T-cell (primary cell): ENCODE measurements at places on chromosomes 7 and 10.

DNA sequence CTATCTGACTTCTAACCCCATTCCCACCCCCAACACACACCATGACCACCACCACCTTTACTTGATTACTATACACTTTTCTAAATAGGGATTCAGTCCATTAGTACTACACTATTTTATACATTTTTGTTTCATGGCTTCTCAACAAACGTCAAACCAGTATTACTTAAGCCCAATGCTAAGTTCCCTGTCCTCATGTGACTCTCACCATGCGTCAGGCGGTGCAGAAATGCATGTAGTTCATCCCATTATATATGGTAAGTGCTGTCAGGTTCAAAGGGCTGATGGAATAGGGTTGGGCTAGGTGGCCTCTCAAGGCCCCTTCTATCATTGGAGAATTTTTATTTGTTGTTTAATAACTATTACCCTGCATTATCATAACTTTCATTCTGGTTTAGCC lies 19.5 kb upstream of the VPS41 start:
- DNase-seq = no peak

DNA sequence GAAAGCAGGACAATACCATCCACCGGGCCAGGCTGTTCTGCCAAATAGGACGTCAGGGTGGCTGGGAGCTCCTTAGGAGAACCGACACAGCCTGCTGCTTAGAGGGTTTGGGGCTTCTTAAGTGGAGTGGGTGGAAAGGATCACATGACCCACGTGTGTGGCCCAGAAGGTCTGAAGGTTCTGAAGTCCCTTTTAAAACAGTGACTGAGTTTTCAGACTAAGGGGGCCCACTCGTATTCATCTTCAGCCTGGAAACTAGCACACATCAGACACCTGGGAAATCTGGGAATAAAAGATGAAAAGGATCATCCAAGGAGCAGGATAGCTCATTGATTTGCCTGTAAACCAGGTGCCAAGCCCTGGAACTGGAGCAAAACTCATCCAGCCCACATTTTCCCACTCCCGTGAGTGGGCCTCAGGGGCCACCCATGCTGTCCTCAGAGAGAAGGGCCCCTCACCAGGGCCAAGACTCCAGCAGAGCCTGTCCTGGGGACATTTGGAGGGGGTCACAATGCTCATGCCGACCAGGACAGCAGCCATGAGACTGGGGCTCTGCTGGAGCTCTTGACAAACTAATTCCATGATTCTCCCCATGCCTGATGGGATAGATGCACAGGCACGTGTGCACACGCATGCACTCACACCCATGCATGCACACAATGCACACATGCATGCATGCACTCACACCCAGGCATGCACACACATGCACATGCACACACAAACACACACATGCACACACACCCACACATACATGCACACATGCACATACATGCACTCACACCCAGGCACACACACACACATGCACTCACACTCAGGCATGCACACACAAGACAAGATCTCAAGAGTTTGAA lies 168.8 kb upstream of the PPP2R2D start:
- DNase-seq = no peak

- peak; percentile 95 for DNase-seq
Observed at GRCh38 chr7:88219781-88220747, at the start of gene SRI. TSS of gene SRI (minus strand) at chr7:88220038. CDS start at chr7:88220026, 12 bp downstream.

- DNase-seq = no peak
Observed at GRCh38 chr7:36370046-36370445, 19.6 kb upstream of the ANLN start.

DNA sequence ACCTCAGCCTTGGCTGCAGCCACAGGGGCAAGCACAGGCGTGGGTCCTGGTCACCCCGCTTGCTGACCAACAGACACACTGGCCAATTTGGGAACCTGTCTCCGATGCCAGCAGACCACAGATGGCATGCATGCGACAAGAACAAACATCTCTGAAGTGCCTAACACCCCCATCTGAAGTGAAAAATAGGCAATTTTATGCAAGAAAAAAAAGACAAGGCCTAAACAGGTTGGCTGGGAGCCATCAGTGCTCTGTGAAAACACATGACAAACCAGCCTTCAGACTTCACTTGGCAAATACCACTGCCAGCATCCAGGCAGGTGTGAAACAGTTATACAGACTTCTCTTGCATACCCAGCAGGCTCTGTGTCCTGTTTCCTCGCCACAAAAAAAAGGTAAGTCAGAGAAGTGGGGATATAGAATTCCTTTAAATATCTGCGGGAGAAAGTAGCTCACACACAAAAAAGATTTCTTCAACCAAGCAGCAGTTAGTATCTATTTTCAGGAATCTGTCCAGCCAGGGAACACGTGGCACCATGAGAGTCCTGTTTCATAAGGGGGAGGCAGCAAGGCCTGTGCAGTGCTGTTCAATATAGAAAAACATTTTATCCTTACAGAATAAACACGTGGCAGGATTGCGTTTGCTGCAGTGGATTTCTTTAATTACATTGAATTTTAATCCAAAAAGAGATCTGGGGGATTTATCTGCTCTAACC lies 293.4 kb upstream of the MKLN1 start:
- no peak for DNase-seq

- no peak for DNase-seq
Observed at GRCh38 chr10:17655567-17656146, 11.7 kb downstream of the STAM start.

DNA sequence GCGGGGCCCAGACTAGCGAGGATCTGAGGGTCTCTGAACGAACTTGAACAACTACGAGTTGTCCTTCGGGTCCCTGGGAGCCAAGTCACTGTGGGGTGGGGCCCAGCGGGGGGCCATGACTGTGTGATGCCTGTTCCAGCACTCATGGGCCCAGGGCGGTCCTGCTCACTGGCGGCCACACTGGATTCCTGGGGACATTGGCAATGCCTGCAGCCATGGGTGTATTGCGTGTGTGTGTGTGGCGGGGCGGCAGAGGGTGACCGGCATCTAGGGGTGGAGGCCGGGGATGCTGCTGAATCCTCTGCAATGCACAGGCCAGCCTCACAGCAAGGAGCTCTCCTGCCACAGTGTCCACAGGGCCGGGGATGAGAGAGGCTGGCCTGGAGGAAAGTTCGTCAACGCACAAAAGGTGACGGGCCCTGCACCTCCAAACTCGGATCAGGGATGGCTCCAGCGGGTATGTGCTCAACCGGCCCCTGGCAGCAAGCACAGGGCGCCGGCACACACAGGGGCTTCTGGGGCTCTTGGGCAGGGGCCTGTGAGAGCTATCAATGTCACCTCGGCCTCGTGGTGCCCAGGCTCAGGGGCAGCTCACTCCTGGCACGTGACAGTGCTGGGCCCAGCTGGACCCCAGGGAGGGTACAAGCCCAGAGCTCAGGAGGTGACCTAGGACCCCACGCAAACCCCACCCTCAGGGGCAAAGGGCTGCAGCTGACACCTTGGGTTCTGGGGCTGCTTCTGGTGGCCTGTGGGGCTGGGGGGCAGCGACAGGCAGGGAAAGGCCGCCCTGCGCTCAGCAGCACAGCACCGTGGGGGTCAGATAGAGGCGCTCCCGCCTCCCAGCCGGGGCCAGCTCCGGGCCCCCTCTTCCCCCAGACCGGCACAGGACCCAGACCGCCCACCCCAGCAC lies 27.9 kb downstream of the PAPOLB start:
- DNase-seq = no peak

- DNase-seq = no peak
Observed at GRCh38 chr7:5452937-5453540, 29.4 kb upstream of the TNRC18 start.
